Renal cortical epithelial cell (primary cell): ENCODE measurements at places on chromosomes 7 and 10.

DNA sequence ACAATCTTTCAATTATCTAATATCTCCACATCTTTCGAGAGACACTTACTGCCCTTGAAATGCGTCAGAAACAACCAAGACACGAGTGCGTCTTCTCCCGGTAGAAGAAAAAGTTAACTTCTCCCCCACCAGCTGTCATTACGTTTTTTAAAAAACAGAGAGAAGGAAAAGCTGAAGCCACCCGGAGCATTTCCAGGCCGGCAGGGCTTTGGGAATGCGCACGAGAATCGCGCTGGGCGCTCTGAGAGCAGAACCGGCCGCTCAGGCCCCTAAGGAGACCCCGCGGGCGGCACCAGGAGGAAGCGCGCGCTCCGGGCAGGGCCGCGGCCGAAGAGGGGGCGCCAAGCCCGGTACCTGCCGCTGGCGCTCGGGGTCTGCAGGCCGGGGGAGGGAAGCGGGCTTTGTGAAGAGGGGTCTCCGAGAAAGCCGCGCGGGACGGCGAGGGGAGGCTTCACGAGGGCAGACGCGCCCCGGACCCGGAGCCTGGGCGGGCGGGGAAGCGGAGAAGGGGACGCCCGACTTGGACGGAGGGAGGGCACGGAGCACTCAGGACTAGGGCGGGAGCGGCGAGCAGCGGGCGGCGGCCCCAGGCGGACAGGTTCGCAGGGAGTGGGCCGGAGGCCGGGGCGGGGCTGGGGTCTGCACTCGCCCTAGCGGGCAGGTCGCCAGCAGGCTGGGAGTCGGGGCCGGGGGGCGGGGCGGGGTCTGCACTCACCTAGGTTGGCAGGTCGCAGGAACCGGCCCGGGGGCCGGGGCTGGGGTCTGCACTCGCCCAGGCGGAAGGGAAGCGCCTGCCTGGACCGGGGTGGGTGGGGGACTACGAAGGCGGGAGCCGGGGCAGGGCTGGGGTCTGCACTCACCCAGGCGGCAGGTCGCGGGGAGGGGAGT, 932 bp downstream of the ESYT2 start:
- DNase-seq, result no peak

- DNase-seq, result no peak
These were observed 66.1 kb downstream of the GNA12 start for GRCh38 chr7:2777898-2778535.

DNA sequence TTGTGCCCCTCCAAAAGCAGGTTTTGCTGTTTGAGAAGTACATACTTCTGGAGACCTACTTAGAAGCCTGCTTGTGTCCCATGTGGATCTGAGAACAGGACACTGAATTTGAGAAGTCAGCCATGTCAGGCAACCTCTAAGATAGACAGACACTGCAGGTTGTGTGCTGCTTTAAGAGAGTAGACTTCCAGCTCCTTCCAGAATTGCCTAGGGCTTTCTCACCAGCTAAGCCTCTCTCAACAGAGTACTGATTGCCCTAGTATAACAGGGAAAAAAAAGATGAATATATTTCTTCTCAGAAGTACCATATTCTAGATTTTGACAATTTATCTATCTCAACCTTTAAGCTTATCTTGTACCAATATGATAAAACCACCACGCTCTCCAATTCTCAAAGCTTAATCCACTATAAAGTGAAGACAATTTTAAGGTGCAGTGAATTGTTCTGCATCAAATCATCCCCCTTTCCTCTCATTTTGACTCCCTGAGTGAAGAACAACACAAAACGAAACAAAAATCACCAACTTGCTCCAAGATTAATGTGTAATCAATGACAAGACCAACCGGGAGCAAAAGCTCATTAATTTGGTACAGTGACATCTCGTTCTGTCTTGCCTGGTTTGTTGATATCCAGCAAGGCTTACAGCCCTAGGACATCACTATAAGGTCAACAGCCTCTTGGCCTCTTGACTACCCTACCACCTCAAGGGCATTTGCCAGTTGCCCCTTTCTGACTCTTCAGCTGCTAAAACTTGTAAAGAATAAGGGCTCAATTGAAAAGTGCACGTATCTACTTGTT, 214.6 kb downstream of the SORCS1 start:
- no peak for DNase-seq

DNA sequence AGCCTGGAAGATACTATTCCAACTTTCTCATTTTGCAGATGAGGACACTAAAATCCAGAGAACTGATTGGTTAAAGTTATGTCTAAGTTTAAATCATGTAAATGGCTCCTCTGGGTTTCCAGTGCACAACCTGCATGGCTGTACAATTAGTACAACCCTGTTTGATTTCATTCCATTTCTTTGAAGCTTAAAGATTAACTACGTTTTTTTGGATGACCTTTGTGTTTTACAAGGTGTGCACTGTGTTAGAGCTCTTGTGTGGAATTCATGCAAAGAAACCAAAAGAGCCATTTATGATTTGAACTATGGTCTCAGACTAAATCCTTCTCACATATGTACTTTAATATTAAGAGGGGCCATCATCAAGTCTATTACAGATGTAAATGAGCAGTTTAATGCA, 149.5 kb downstream of the TMEM168 start:
- no peak for DNase-seq

DNA sequence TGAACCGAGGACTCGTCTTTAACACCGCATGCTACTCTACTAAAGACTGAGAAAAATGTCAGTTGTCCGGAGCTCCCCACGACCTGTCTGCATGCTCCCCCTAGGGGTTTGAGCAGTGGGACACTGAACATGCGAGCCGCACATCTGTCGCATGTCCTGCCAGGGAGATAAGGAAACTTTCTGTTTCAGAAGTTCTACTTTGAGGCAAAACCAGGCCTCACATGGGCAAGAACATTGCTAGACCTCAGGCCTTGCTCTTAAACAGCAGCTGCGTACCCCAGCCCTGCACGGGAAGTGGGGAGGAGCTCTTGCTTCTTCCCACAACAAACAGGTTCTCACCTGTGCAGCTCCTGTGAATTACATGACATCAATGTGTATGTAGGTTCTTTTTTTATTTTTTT, 30.3 kb upstream of the HERPUD2 start:
- DNase-seq, result no peak

GRCh38 chr10:64733980-64734379, 1212.8 kb downstream of the REEP3 start:
- DNase-seq, result peak; percentile 59

DNA sequence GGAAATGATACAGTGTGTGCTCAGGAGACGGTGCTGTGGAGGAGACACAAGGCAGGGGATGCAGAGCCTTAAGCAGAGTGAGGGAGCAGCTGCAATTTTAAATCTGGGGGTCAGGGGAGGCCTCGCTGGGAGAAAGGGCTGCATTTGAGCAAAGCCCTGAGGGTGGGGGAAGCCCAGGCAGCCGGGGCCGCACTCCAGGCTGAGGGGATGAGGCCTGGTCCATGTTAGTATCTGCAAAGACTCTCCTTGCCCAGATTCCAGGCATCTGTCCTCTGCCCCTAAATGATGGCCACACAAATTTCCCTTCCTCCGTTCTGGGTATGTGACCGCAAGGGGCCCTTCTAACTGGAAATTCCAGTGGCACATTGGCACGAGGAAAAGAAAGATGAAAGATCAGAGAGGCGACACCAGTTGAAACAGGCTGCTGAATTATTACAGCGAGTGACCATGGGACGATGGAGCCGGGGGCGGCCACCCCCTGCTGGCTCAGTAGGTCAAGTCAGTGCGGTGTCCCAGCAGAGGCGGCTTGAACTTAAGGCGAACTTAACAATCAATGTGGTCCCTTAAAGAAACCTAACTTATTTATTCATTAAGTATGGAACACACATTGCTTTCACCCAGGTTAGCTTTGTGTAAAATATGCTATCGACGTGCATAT, 62.3 kb upstream of the KAT6B start:
- no peak for DNase-seq

DNA sequence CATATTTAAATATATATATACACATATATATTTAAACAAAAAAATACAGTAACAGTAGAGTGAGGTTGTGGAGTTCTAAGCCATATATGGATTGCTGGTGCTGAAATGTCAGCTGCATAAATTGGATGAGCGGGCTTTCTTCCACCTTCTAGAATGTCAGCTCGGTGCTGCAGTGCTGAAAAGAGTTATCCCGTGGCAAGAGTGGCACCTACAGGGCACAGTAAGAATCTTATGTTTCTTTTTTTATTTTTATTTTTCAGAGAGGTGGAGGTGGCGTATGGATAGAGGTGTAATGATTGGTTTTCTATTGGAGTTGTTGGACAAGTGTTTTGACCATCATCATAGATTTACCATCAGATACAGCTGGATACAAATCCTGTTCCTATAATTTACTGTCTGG, 86.2 kb upstream of the DYNC1I1 start:
- DNase-seq, result peak; percentile 69

DNA sequence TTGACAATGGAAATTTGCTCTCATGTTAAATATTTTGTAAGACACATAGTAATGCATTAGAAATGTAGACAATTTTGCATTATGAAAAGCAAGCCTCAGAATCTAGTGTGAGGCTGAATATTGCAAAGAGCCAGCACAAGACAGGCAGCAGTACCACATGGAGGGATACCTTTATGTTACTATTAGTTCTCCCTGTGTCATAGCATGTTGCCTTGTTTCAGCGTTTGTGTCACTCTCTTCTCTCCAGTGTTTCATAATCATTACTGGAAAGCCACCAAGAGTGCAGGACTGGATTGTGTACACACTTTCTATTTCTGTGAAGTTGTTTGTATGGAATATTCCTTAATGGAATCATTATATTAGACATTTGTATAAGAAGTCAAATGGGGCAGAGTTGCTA, 8.5 kb downstream of the AHR start:
- DNase-seq, result peak; percentile 24

- no peak for DNase-seq
These were observed 55.0 kb downstream of the PDIA4 start for GRCh38 chr7:148973256-148973655.

DNA sequence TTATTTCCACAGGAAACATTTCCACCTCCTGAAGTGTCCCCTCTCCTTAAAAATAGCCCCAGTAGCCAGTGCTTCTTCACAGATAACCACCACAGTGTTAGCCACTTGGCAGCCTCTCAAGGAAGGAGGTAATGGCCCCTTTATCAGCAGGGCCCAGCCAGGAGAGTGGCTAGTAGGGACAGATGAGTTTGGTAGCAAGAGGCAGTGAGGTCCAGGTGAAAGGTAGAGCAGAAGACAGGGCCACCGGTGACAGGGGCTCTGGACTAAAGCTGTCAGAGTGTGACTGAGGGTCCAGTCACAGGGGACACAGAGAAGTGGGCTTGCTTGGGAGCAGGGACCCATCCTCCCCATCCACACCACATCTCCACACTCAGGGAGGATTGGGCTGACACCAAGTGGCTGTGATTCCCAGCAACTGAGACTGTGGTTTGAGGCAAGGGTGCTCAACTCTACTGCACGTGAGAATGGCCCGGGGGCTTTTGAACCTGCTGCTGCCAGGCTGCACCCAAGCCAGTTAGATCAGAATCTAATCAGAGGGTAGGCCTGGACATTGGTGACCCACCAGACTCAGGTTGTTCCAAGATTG, 52.2 kb downstream of the C10orf120 start:
- DNase-seq, result no peak

DNA sequence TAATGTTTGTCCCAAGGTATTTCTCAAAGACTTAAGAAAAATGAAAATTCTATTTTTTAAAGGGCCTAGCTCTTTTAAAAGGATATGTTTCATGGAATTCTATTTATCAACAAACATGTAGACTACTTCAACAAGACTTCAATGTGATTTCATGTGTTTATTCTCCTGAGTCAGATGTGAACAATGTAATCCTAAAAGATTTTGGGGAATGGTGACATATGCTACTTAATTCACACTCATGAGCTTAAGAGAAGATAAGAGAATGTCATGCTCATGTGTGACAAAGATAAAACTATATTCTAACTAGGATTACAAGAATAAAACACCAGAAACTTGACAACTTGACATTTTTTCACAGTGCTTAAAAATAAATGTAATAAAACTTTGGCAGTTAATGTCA, 127.5 kb downstream of the TES start:
- DNase-seq, result no peak

- no peak for DNase-seq
These were observed 228.7 kb upstream of the PTN start for GRCh38 chr7:137572056-137572784.

DNA sequence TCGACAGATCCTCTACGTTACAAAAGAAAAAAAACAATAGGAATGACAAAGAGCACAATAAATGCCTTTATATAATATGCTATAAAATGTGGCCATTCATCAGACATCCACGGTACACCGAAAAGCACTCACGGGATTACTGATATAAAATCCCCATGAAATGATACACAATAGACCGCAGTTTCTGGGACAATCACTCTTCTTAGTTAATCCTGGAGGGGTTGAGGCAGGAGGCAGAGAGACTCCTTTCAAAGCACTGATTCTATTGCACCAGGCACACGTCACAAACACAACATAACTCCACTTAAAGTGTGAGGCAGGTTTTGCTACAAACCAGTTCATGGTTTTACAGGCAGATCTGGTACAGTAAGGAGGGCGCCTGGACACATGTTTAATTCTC, 113.8 kb downstream of the FGFR2 start:
- DNase-seq, result no peak

DNA sequence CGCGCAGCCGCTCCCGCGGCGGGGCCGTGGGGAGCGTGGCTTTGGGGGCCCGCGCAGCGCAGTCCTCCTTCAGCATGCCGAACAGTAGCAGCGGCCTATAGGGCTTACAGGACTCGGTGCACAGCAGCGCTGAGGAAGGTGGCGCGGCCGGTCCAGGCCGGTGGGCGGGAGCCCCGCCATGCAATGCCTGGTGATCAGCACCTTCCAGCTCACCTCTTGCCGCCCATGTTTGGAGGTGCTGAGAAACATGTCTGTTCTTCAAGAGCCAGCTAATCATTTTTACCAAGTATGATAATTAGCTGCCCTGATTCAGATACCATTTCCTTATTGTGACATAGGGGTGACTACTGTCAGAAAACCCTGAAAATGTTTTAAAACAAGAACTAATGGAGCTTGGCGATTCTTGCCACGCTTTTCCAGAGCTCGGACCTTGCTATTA, 33.5 kb upstream of the SFTPD start:
- no peak for DNase-seq

- no peak for DNase-seq
These were observed 120.5 kb downstream of the CCNY start for GRCh38 chr10:35456784-35457183.

GRCh38 chr7:156820445-156821063, 72.4 kb downstream of the LMBR1 start:
- no peak for DNase-seq

- peak; percentile 10 for DNase-seq
These were observed 634 bp downstream of the HECW1 start for GRCh38 chr7:43112941-43113621.

GRCh38 chr7:30873656-30874055, 38.0 kb upstream of the AQP1 start:
- no peak for DNase-seq

- peak; percentile 71 for DNase-seq
These were observed 702 bp upstream of the KAZALD1 start for GRCh38 chr10:101060951-101061623.

GRCh38 chr10:5818894-5819293, 5.7 kb upstream of the GDI2 start:
- DNase-seq, result no peak

DNA sequence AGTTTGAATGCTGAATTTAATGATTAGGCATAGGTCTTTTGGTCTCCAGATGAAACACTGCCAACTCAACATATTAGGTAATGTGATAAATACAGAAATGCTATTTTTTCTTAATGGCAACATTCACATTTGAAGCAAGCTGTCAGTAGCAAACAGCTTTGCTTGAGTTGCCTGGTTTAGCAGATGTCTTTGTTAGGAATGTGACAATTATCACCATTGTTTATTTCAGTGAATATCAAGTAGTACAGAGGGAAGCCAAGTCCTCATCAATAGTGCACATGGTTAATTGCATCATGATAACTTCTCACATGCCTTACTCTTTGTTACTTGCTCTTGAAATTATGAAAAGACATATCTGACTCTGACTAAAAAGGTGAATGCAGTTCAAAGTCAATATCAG, 23.7 kb upstream of the SEPTIN7 start:
- DNase-seq, result no peak
